ENCODE measurements at places on chromosomes 6 and 20. TPM values are rescaled to one million over a fixed set of nuclear protein-coding genes. Genes with fewer than 3 reads are reported as not detected.

- no peak for DNase-seq
Observed at GRCh38 chr6:137878486-137879285, 11.6 kb downstream of the TNFAIP3 start.

DNA sequence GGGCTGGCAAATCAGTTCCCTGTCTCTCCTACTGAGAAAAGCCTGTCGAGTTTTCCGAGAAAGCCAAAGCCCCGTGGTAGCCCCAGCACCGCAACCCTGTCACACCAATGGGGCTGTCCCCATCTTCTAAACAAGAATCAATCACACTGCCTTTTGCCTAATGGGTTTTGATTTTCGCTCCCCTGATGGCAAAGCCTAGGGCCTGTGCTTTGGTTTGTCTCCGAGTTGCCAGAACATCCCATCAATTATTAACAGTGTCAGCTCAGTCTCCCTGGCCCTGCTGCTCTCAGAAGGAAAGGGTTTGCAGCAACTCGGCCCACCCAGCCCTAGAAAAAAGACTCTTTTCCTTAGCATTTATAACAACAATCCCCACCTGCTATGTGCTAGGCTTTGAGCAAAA lies 4.2 kb downstream of the KCNB1 start:
- DNase-seq, result no peak

DNA sequence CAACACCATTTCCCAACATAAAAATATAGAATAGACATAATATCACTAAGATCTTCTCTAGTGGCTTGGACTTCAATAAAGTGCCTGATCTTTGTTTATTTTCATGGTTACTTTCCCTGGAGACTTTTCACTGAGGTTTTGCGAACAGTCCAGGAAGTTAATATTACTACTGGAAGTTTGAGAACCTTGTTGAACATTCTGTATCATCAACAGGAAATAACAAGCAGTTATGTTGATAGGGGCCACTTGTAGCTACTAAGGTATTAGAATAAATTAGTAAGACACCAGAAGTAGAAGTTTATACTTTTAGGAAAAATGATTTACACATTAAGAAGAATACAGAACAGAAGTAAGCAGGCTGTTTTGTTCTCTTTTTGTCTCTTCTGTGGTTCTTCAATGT lies 180.2 kb downstream of the TFAP2B start:
- DNase-seq, result no peak

DNA sequence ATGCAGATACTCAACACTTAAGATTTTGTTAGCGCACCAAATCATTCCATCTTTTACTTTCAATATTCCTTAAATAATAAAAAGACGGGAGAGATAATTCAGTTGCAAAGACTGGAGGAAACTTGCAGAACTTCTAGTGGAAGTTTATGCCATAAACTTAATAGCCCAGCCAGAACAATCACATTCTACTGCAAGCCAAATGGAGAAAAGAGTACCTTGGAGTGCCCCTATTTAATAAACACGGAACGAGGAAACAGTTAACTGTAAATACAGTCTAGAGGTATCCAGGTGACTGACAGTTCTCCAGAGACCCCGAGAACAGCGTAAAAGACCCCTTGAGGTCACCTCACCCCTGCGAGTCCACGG lies 635 bp downstream of the SLC35B3 start:
- DNase-seq, result no peak

FOXC1 gene
- 19.6 TPM for total RNA-seq

Measured in HFFc6 (cell line).